ENCODE measurements at places on chromosomes 13 and 19. TPM values are rescaled to one million over a fixed set of nuclear protein-coding genes. Genes with fewer than 3 reads are reported as not detected.

NR2C2AP gene
- total RNA-seq: 6.4 TPM

GRCh38 chr13:33636955-33637670 is 180.8 kb upstream of the RFC3 start:
- H3K27ac ChIP-seq: no peak overlapping the region
- no peak overlapping the region for H3K4me3 ChIP-seq
- DNase-seq: no peak
- peaks cover 25% of the 10 kb centered on the region for H3K4me1 ChIP-seq

GRCh38 chr13:78650717-78651083 is 8.3 kb downstream of the OBI1 start:
- no peak overlapping the region for H3K4me3 ChIP-seq
- no peaks in the 10 kb centered on the region for H3K27me3 ChIP-seq

GRCh38 chr19:8324186-8325050 is 3.1 kb downstream of the RPS28 start:
- no peak overlapping the region for H3K4me3 ChIP-seq
- peaks cover 28% of the 10 kb centered on the region for H3K4me1 ChIP-seq
- no peak overlapping the region for H3K27ac ChIP-seq
- no peaks in the 10 kb centered on the region for H3K27me3 ChIP-seq

All from chondrocyte (in vitro differentiated cells).